Metanephros (tissue), 2 donors: ENCODE measurements at places on chromosomes 3 and 15. TPM values are rescaled to one million over a fixed set of nuclear protein-coding genes. Genes with fewer than 3 reads are reported as not detected.

The RABL3 gene
- 21.4 TPM for total RNA-seq

The SKOR1 gene
- total RNA-seq = 0.29 TPM

The CFAP20DC gene
- total RNA-seq = 3.3 TPM

The ATP10A gene
- 5.1 TPM for total RNA-seq

The TEX264 gene
- 50.6 TPM for total RNA-seq

The CLDN16 gene
- total RNA-seq = 73.5 TPM

The FGD5 gene
- 35.8 TPM for total RNA-seq

The SPATA12 gene
- total RNA-seq = not detected

The TRAT1 gene
- total RNA-seq = 0.12 TPM

The UBXN7 gene
- total RNA-seq = 35.0 TPM

The MYEF2 gene
- 33.2 TPM for total RNA-seq

The TTLL13 gene
- 1.3 TPM for total RNA-seq

The ASB14 gene
- total RNA-seq = 0.12 TPM

The MINAR1 gene
- 1.1 TPM for total RNA-seq
